ENCODE measurements at places on chromosomes 2 and 18.

- no peak for DNase-seq
These were observed 138.7 kb upstream of the RBMS1 start for GRCh38 chr2:160632084-160632975.

DNA sequence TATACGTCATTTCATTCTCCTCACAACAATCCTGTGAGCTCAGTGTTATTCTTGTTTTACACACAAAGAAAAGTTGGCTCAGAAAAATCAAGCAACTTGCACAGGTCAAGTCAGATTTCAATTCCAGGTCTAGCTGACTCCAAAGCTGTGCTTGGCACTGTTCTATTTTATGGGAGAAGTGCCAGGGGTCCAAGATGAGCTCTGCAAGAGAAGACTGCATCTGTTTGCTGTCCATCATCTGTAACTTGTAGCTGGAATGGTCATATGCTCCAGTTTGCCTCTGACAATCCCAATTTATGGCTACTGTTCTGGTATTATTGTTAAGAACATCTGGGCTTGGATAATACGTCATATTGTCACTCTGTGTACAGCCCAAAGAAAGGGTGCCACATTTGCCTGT is 28.9 kb downstream of the KCNF1 start:
- no peak for DNase-seq

DNA sequence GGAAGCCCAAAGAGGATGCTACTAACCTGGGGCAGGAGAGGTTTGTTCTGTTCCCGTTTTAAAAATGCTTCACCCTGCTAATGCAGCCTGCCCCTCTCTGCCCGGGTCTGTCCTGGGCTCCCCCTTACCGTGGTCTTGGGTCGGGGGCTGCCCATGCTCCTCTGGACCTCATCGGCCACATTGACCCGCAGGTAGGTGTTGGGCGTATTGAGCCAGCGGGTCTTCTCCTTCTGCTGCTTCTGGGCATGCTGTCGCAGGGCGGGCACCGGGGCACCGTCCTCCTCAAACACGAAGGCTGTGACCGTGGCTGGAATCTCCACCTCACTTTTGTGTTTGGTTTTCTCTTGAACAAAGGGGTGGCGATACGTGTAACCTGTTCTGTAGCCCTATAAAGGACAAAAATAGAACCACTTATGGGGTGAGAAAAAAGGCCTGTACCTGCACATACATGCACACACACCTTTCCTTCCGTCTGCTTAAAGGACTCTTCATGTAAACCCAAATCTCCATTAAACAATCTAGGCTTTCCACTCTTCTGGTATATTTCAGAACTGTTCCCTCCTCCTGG is 89.3 kb downstream of the ADD2 start:
- no peak for DNase-seq

- no peak for DNase-seq
These were observed 46.0 kb downstream of the DGKD start for GRCh38 chr2:233400341-233400740.

GRCh38 chr2:28449126-28449487 is 46.8 kb upstream of the PLB1 start:
- DNase-seq, result no peak

- no peak for DNase-seq
These were observed 56.4 kb downstream of the ADCY3 start for GRCh38 chr2:24863641-24864040.

DNA sequence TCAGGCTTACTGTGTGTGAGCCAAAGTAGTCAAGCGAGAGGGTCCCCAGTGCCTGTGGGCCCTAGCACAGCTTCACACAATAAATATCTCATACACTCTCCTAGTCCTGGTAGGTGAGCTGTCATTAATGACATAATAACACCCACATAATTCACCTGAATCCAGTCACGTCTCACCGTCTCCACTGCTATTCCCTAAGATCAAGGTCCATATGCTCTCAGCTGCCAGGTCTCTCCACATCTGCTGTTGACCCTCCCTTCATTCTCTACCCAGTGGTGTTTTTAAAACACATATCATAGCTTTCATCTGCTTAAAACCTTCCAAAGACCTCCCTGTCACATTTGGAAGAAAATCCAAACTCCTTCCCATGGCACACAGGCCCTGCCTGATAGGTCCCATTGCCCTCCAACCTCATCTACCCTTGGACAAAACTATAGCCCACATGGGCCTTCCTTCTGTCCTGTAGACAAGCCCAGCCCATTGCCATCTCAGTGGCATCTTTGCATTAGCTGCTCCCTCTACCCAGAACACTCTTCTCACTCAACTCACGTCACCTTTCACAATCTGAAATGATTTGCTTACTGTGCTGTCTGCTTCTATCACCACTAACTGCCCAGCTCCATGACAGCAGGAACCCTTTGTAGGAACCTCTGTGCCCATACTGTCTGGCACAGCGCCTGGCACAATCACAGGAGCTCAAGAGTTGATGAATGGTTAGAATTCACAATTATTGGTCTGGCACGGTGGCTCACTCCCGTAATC is 7.5 kb downstream of the KCNG3 start:
- no peak for DNase-seq

GRCh38 chr2:105804266-105804665 is 59.6 kb downstream of the NCK2 start:
- peak; percentile 97 for DNase-seq

- no peak for DNase-seq
These were observed 70.9 kb downstream of the TCF4 start for GRCh38 chr18:55517055-55517454.

DNA sequence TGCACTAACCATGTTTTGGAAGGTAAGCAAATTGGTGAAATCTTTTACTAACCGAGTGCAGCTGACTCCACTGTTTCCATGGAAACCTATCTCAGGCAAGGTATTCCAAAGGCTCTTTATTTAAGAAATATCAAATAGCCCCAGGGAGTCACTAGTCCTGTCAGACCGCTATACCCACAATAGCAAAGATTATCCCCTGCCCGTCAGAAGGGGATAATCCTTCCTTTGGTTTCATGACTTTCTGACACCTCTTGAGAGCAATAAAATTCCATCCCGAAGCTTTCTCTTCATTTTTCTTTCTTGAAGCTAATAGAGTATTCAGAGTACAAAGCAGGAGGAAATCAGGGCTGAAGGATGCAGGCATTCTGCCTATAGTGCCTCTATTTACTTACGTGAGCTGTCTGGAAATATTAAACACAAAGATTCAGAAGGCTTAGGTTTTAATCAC is 34.7 kb upstream of the MAP2 start:
- no peak for DNase-seq

- DNase-seq, result no peak
These were observed 1334.8 kb upstream of the CELF4 start for GRCh38 chr18:38900445-38900844.

DNA sequence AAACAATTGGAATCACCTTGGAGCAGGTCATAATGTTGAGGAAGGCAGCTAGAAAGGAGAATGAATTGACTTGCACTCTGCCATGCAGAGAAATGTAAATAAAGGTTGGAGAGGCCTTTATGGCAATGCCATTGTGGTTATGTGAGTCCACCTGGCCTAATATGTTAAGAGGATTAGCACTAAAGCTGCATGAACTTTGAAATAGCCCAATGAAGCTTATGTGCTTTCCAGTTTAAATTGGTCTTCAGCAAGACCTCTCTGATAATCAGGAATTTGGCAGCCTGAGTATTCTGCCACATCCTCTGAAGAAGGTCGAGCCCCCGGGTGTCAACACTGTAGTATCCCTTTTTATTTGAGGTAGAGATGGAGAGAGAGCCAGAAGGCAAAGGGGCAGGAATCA is 464.9 kb downstream of the CDH2 start:
- DNase-seq, result peak; percentile 85

DNA sequence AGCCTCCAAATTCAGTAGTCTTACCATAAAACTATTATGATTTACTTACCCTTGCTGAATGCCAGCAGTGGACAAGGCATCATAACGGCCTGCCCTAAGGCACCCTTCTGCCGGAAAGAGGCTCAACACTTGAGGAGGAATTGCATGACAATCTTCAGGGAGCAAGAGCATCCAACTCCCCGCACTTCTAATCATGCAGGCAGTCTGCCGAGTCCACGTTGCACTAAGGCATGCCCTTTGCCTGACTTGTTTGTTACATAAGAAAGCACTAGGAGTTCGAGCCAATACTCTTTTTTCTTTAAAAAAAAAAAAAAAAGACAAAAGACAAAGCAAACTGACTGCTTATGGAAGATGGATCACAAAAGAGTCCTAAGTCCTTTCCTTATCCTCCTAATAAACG is 17.9 kb upstream of the SPTBN1 start:
- DNase-seq, result no peak

All from DMS79 treated with DMSO at 0.1 percent for 48 hours (cell line).